ENCODE measurements at places on chromosomes 11 and 22.

DNA sequence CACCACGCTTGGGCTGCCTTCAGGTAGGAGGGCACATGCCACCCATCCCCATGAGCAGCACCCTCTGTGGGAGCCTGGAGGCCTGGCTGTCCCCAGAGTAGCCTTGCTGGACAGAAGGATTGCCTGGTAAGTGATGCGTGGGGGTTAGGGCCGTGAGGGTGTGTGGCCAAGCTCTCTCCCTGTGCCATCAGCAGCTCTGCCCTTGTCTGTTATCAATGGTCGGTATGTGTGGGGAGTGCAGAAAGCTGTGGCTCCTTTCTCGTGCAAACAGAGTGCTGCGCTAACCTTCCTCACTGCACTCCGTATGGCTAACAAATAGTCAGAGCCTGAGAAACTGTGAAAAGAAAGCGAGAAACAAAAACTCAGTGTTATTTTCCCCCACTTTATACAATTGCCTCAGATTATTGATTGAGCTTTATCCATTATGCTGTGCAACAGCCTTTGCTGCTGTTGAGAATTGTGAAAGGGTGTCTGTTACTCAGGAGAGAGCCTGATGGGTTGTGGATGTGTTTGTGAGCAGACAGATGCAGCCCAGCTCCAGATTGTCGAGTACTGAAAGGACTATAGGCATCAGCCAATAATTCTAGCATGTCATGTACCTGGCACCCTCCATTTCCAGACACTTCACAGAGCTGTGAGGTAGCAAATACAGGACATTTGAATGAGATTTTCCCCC lies 432.2 kb downstream of the NTM start:
- no peak for DNase-seq

DNA sequence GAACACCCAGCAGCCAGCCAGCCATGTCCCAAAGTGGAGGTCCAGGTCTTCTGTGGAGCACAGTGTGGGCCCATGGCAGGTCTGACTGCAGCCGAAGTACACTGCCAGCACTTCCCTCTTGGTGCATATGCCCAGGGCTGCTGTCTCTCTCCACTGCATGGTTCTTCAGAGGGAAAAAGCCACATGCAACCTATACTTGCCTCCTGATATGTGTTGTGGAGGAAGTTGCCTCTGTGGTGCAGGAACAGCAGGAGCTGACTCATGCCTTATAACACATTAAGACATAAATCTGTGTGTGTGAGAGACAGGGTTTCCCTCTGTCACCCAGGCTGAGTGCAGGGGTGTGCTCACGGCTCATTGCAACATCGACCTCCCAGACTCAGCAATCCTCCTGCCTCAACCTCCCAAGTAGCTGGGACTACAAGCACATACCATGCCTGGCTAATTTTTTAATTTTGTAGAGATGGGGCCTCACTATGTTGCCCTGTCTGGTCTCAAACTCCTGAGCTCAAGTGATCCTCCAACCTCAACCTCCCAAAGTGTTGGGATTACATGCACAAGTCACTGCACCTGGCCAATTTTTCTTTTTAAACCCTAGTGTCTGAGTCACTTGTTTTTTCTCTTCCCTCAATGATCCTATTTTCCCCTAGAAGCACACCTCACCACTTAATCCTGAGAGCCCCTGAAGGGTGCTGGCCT lies 98.8 kb downstream of the MPPED2 start:
- DNase-seq: no peak

DNA sequence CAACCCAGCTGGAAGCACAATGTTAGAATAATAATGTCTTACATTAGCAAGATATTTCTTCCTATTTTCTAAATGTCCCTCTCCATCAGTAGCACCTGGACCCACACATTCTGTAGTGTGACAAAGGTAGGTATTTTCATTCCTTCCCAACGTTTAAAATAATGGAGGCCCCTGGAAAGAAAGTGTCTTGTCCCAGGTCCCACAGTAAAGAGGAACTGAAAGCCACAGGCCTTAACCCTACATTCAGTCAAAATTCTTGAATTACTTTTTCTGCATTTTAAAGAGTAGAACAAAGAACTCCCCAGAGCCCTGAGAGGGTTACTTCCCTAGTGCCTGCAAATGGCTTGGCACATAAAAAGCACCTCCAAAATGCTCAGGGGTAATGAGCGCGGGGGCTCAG lies 26.3 kb downstream of the OPCML start:
- no peak for DNase-seq

DNA sequence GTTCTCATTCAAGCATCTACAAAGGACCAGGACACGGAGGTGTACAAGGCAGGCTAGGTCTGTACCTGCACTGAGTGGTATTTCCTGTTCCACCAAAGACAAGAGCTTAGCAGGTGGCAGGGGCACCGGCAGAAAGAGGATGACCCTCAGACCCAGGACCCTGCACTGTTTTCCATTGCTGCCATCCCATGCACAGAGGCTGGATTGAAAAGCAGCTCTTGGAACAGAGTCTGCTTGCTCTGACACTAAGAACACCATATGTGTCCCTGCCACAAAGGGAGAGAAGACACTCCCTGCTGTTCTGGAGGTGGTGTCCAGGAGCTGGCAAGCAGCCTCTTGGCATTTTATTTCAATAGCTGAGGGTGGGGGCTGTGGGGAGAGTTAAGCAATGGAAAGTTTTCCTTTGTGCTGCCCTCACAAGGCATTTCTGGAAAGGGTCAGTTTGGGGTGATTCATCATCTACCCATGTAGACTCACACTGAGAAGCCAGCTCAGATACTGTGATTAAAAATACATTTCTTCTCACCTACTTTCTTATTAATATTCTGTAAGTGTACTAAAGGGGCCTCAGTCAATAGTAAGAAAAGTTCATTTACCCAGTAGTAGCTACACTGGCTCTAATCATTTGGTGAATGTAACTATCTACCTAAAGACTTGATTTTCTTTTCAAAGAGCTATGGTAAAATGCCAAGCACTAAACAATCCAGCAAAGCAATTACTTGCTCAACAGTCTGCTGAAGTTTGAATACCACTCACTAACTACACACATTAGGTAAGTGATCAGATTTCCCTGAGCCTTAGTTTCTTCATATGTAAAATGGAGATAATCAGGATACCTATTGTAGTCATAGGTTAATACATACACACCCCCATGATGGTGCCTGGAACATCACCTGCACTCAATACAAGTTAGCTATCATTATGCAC lies 55.2 kb downstream of the SLC1A2 start:
- DNase-seq: no peak

- no peak for DNase-seq
These were observed 18.8 kb downstream of the TRIM34 start for GRCh38 chr11:5643585-5643984.

DNA sequence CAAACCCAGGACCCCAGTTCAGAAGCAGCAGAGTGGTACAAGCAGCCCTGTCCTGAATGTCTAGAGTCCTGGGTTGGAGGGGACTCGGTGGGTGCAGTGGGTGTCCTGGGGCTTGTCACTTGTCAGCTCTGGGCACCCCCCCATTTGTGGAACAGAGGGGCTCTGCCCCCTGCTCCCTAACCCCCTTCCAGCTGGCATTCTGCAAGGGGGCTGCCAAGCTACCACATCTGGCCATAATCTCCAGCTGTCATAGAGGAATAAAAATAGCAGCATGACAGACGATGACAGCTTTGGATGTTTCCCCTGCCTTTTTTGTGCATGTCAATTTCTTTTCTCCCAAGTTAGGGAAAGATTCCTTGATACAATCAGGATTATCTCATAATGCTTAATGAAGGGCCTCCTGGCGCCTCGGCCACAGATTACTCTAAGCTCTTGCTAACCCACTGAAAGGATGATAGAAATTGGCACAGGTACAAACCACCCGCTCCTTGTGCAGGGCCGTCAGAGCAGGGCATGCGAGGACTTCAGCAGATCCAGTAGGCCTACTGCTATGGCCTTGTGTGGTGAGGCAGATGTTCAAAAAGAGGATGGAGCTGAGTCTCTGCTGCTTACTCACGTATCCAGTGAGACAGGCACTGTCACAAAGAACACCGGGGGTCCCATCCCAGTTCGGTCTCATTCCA lies 83.0 kb downstream of the ISX start:
- no peak for DNase-seq

GRCh38 chr11:69280451-69280850 lies 13.5 kb upstream of the MYEOV start:
- DNase-seq: no peak

DNA sequence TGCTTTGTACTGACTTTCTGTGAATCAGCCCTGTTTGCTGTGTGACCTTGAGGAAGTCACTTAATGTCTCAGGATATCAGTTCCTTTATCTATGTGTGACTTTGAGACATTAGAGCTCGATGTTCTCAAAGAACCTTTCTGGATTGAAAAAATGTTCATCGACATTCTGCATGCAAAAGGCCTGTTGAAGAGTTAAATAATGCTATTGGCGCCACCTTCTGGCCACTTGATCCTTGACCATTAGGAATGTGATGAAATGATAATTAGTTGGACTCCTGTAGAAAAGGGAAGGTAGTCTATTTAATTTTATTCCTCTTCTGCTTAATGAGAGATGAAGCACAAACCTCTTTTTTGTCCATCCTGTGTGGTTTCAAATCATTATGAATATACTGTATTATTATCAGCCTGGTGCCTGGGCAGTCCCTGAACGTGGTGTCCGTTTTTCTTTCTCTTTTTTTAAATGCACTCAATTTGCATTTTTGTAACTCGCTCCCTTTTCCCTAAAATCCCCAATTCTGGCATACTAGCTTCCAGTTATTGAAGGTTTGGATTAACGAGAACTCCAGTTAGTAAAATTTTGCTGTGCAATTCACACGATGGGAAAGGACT lies 20.7 kb downstream of the ELF5 start:
- DNase-seq: peak; percentile 22

GRCh38 chr11:31139479-31139878 lies 230.1 kb downstream of the DCDC1 start:
- no peak for DNase-seq

DNA sequence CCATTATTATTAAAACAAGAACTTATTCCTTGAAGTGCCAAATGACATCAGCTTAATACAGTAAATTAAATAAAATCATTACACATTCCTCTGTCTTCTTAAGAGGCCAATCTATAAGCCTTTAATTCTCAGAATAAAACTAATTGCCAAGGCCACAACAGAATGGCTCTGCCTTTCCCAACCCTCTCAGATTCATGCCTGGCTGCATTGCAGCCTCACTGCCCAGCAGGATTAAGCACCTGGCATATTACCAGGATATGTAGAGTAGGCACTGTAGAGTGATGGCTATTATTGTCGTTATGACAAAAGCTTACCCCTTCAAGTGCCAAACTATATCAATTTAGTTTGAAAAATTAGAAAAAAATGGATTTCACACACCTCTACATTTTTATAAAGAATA lies 9.4 kb upstream of the CALCA start:
- DNase-seq: no peak

DNA sequence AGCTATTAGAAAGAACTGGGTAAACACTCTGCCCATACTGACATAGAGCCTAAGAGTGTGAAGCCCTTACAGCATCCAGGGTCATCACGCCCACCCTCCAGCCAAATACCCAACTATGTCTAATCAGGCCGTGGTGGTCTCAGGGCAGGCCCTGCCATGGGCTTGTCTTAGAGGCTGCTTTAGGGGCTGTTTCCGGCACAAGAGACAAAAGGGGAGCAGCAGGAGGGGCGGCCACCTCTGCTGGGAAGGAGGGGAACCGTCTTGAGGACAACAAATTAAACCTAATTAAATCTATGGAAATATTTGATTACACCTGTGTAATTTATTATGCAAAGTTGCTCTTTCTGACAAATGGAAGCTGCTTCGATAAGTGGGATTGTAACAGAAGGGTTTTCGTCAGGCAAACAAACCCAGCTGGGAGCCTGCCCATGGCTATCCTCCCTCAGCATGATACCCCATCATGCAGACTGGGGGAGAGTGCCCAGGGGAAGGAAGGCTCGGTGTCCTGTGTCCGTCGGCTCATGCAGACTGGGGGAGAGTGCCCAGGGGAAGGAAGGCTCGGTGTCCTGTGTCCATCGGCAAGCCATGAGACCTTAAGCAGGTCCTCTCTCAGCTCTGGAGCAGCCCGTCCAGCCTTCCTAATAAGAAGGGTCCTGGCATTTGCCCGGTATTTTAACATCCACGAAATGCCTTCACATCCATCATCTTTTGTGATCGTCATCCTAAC lies 163.6 kb upstream of the B3GAT1 start:
- no peak for DNase-seq

- no peak for DNase-seq
These were observed 16.8 kb downstream of the TPST2 start for GRCh38 chr22:26573026-26573662.

- DNase-seq: no peak
These were observed 501.8 kb upstream of the TENM4 start for GRCh38 chr11:79942646-79943045.

DNA sequence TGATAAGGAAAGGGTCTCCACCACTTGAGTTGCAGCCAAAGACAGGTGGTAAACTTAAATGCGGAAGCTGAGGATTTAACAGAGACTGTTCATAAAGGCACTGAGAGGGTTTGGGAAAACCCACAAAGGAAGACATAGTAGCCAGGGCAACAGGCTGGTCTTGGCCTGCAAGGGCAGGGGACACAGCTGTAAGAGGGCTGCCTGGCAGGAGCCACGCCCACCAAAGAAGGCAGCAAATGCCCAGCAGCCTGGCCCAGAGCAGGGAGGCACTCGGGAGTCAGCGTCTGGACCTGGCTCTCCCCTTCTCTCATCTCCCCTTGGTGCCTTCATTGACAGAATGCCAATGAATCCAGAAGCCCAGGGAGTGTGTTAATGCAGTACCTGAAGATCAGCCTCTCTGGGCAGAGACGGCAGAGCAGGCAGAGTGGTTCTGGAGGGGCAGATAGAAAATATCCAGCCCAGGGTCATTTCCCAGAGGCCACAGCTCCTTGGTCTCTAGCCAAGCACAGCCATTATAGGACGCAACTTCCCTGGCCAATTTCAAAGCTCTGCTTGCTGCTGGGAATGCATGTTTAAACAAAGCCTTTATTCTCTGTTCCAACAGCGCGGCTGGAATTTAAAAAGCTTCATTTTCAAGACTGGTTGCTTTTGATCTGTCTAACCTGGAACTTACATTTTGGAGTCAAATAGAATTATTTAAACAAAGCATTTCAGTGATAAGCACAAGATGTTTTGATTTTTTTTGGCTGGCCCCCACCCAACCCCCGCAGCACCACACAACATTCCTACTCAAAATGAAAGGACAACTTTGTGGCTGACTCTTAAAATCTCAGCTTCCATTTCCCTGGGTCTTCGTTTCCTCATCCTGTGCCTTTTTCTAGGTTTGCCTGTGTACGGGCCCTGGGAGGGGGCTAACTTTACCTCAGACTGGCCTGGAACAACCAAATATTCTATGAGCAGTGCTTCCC lies 125.6 kb upstream of the LMO1 start:
- DNase-seq: no peak

DNA sequence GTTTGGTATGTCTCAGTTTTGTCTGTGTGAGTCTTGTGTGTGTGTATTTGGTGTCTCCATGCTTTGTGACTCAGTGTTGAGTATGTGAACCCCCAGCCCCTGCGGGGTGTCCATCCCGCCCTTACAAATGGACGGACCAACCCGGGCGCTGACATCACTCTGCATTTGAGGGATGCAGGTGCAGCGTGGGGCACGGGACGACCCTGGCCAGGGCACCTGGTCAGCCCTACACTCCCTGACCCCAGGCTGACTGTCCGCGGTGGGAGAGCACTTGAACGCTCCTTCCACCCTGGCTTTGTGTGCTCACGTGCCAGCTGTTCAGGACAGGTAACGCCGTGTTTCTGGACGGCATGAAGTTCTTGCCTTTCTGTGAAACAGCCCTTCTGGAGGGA lies 369.0 kb downstream of the BRD1 start:
- no peak for DNase-seq

- DNase-seq: no peak
These were observed 6.2 kb downstream of the SMTNL1 start for GRCh38 chr11:57543593-57543992.

GRCh38 chr11:72454791-72455190 lies 20.5 kb upstream of the CLPB start:
- DNase-seq: no peak

- no peak for DNase-seq
These were observed 32.3 kb upstream of the FCHSD2 start for GRCh38 chr11:73174495-73174791.
